T-cell (primary cell): ENCODE measurements at places on chromosomes 2 and 18. TPM values are rescaled to one million over a fixed set of nuclear protein-coding genes. Genes with fewer than 3 reads are reported as not detected.

The COL5A2 gene
- total RNA-seq, result 0.40 TPM

DNA sequence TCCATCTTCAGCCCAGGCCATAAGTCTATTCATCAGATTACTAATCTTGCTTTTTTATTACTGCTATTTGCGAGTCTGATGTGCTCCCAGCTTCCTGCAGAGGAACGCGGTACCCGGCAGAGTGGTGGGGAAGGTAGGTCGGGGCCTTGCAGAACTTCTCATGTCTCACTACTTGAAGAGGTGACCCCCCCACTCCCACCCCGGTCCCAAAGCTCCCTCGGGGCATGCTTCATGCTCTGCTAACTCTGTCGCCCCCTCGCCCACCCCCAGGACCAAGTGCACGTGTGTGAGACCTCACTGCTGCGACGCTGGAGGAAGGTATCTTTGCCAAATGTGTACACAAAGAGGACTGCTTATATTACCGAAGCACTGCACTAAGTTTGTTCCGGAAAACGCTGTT lies 129.4 kb upstream of the RAB12 start:
- H3K4me1 ChIP-seq, result no peaks in the 10 kb centered on the region
- no peaks in the 10 kb centered on the region for H3K36me3 ChIP-seq
- no peak overlapping the region for H3K27ac ChIP-seq

GRCh38 chr2:103823847-103824246 lies 1030.1 kb upstream of the POU3F3 start:
- no peaks in the 10 kb centered on the region for H3K36me3 ChIP-seq
- no peak for DNase-seq
- H3K4me1 ChIP-seq, result no peaks in the 10 kb centered on the region
- no peak overlapping the region for H3K27ac ChIP-seq
- no peak overlapping the region for H3K4me3 ChIP-seq

- H3K36me3 ChIP-seq, result no peaks in the 10 kb centered on the region
- no peak for DNase-seq
- H3K27ac ChIP-seq, result no peak overlapping the region
- H3K27me3 ChIP-seq, result no peaks in the 10 kb centered on the region
These were observed 1102.4 kb upstream of the ZEB2 start for GRCh38 chr2:145622285-145622684.

DNA sequence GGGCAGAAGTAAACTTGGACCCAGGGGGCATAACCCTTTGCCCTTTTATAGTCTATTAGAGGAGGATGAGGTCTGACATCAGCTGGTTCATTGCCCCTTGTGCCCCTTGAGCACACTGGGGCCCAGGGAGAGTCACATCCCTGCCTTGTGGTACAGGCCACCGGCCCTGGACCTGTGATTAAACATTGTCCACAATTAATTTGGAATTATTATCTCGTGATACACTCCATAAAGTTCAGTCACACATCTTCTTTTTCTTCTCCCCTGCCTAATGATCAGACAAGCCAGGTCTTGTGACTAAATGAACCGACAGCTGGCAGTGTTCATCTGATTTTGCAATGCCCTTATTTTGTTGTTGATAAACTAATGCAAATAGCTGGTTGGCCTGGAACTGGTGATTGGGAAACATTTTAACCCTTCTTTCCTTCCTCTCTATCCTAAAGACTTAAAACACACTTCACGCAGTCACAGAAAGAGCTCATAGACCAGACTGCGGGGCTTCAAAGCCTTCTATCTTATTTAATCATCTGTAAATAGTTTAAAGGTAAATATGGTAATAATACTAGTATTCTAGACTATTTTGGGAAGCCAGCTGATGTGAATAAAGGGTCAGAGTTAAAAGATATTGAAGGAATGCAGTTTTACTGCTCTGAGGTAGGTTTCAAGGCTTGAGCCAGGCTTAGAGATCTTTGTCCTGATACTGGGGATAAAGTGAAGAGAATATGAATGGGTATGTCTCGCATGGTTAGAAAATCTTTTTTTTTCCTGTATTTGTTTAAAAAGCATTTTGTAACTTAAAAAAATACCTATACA lies 13.4 kb downstream of the IL1R1 start:
- no peak overlapping the region for H3K27ac ChIP-seq
- DNase-seq, result no peak

- H3K4me3 ChIP-seq, result no peak overlapping the region
- no peak for DNase-seq
- no peaks in the 10 kb centered on the region for H3K36me3 ChIP-seq
- no peaks in the 10 kb centered on the region for H3K4me1 ChIP-seq
- no peak overlapping the region for H3K27ac ChIP-seq
These were observed 18.7 kb upstream of the MAP4K3 start for GRCh38 chr2:39455826-39456225.
